Stromal cell of bone marrow (primary cell): ENCODE measurements at places on chromosomes 2 and 18.

- DNase-seq: no peak
Observed at GRCh38 chr2:43307046-43307445, 80.6 kb upstream of the ZFP36L2 start.

DNA sequence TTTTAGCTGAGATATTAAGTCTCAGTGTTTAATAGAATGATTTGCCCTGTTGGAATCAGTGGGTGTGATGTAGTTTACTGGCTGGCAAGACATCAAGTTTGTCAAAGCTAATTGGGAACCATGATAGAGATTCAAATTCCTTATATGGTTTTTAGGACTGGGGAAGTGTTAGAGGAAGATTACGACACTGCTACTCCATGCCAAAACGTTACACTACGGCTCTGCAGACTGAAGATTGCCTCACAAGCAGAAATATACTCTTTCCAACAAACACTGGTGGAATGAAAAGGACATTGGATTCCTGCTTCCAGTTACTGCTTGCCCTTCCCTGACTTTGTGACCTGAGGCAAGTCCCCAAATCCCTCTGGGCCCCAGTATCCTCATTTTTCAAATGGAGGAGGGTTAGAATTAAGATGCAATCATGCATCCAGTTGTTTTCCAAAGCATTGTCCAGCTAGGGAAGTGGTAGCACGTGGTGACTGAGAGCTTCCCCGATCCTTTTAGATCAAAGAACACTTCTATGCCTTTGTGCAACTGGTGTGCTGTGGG lies 147.6 kb downstream of the CDC42EP3 start:
- DNase-seq: peak; percentile 67

DNA sequence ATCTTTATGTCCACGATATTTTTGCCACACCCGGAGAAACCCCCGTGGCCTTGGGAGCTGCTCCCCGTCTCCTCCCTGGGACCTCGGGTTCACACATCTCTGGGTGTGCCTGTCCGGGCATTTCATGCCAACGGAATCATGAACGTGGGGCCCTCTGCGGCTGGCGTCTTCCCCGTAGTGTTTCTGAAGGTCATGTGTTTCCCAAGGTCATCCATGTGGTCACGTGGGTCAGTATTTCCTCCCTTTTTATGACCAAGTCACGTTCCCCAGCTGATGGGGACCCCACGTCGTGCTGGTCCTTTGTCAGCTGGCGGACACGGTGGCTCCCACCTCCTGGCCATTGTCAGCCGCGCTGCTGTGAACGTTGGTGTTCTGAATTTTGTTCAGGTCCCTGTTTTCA lies 135.7 kb downstream of the NFATC1 start:
- DNase-seq: no peak

DNA sequence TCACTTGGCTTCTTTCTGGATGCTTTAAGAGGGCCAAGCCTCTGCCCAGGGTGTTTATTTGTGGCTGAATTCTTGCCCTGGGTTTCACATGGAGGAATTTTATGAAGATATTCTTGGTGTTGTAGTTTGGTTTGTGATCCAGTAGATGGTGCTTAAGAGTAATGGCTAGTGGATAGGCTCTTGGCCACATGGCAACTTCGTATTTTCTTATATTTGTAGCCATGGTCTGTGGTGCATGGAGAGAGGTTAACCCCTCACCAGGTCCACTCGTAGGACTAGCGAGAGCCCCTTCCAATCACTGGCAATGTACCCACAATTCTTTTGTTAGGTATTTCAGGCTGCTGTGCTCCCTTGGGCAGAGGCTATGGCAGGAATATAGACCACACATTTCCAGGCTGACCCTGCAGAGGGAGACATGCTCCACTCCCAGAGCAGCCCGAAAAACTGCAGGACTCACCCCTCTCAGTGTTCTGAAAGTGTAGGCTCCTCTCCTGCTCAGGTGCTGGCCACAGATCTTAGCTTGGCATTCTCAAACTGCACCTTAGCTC lies 582.1 kb upstream of the SETBP1 start:
- peak; percentile 19 for DNase-seq

DNA sequence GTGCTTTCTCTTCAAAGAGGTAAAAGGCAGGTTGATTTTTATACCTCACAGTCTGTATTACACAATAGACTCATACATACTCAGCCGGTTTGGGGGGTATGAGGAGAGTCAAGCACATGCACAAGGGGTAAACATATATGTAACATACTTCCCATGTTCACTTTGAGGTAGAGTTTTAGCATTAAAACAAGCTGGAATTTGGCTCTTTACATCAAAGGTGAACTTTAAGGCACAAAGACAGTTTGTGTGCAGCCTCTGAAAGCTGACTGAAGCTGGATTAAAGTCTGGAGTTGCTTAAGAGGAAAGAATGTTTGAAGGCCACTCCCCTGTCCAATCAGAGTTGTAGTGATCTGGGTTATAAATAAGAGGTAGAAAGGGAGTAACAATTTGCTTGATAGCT lies 282.0 kb downstream of the DPP10 start:
- DNase-seq: no peak

- no peak for DNase-seq
Observed at GRCh38 chr2:225891013-225891412, 491.5 kb downstream of the NYAP2 start.

DNA sequence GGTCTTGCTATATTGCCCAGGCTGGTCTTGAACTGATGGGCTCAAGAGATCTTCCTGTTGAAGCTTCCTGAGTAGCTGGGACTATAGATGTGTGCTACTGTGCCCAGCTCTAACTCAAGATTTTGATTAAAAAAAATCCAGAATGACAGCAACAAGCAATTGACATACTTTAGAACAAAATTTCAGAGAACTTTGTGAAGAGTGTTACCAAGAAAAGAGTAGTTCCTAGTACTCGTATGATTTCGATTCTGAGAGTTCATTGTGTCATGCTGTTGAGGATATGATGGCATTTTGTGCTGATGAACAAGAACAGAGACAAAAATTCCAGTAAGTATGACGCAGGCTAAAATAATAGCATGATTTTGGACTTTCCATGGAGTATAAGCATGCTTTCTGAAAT lies 90.2 kb upstream of the TWSG1 start:
- no peak for DNase-seq

GRCh38 chr2:166900700-166901099 lies 12.4 kb downstream of the XIRP2 start:
- no peak for DNase-seq

- DNase-seq: peak; percentile 1
Observed at GRCh38 chr2:159381574-159381973, 95.1 kb upstream of the WDSUB1 start.

GRCh38 chr2:108460345-108461037 lies 11.5 kb downstream of the GCC2 start:
- DNase-seq: no peak

- no peak for DNase-seq
Observed at GRCh38 chr2:15936277-15937104, 3.9 kb upstream of the MYCN start.

GRCh38 chr2:65640793-65641103 lies 208.3 kb upstream of the SPRED2 start:
- no peak for DNase-seq

GRCh38 chr2:16251511-16252225 lies 311.3 kb downstream of the MYCN start:
- no peak for DNase-seq

DNA sequence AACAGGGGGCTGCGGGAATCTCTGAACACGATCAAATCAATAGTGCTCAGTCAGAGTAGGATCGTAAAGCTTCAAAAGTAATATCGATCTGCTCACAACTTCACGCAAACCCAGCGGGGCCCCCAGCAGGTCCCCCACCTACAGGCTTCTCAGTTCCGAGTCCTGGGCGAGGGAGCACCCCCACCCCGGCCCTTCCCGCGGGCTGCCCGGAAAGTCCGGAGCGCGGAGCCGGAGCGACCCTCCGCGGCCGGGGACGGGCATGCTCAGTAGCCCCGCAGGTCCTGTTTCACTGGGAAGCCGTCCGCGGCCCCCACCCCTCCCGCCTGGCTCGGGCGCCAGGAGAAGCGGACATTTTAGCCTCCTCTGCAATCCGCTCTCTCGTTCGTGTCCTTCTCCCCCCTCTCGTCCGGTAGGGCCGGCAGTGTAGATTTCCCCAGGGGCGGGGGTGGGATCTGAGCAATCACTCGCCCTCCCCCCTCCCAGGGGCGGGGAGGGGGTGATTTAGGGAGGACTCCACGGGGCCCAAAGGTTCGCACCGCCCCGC lies 3.3 kb upstream of the SPRED2 start:
- DNase-seq: peak; percentile 79
